ENCODE measurements at places on chromosomes 11 and 22. TPM values are rescaled to one million over a fixed set of nuclear protein-coding genes. Genes with fewer than 3 reads are reported as not detected.

- no peak overlapping the region for H3K27ac ChIP-seq
- H3K27me3 ChIP-seq, result no peaks in the 10 kb centered on the region
- no peak overlapping the region for H3K4me3 ChIP-seq
Measured at GRCh38 chr22:48635816-48636215, 1191.9 kb downstream of the BRD1 start.

DNA sequence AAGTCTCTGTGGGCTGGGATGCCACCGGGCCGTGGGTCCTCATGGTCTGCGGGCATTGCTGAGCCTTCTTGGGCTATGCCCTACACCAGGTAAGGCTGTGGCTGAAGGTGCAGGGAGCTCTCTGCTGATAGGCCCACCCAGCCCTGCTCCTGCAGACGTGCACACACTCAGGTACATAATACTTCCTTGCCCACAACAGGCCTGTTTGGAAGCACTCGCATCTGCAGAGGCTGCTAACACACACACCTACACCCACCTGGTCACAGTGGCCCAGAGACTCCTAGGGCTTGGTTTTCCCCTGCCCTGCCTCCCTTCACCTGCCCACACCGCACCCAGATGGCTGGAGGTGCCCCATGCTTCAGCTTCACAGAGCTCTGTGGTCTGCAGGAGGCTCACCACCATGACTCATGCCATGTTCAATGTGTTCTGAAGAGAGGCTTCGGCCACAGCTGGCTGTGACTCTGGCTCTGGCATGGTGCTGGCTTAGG lies 72.8 kb upstream of the KCNQ1OT1 start:
- H3K4me3 ChIP-seq, result no peak overlapping the region
- H3K27ac ChIP-seq, result no peak overlapping the region
- no peak for DNase-seq
- no peaks in the 10 kb centered on the region for H3K36me3 ChIP-seq

GRCh38 chr22:39965748-39966147 lies 5.6 kb downstream of the TMA7B start:
- H3K36me3 ChIP-seq, result peaks cover 21% of the 10 kb centered on the region
- DNase-seq, result no peak
- H3K27me3 ChIP-seq, result no peaks in the 10 kb centered on the region
- H3K27ac ChIP-seq, result peak overlapping the region; percentile 30
- no peak overlapping the region for H3K4me3 ChIP-seq
- peaks cover 25% of the 10 kb centered on the region for H3K4me1 ChIP-seq

DNA sequence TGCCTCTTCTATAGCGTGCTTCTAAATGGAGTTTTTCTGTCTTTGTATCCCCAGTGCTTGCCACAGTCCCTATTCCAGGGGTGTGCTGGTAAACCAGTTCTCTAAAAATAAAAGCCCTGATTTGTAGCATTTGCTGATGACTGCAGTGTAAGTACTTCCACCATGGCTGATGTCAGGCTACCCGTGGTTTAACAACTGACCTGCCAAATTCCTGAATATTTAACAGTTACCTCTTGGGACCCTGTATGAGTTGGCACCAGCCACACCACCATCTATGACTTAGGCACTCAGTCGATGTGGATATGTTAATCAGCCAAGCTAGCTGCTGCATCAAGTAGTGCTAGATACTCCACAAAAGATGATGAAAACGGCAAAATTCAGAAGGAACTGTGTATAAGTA lies 94.0 kb upstream of the MTNR1B start:
- no peak for DNase-seq
- no peaks in the 10 kb centered on the region for H3K4me1 ChIP-seq
- peaks cover 2% of the 10 kb centered on the region for H3K27me3 ChIP-seq

DNA sequence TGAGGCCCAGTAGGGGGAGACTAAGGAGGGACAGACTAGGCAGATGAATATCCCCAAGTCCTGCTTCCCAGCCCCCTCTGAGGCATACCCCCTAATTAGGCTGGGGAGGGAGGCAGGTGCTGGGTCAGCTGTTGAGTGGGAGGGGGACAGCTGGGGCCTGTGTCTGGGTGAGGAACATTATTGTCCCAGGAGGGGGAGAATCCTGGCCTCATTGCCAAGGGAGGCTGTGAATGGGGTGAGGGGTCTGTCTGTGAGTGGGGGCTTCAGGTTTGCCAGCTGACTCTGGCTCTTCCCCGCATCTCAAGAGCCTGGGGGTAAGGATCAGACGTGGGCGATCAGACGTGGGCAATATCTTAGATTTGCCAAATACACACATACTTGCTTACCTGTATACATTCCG lies 2.1 kb downstream of the INPPL1 start:
- no peaks in the 10 kb centered on the region for H3K27me3 ChIP-seq
- H3K4me1 ChIP-seq, result peaks cover 25% of the 10 kb centered on the region
- no peaks in the 10 kb centered on the region for H3K36me3 ChIP-seq
- no peak overlapping the region for H3K27ac ChIP-seq
- DNase-seq, result peak; percentile 38
- H3K4me3 ChIP-seq, result no peak overlapping the region

GRCh38 chr11:95674657-95675358 lies 114.8 kb downstream of the FAM76B start:
- H3K36me3 ChIP-seq, result no peaks in the 10 kb centered on the region
- peaks cover 12% of the 10 kb centered on the region for H3K27me3 ChIP-seq
- no peak overlapping the region for H3K27ac ChIP-seq
- no peak overlapping the region for H3K4me3 ChIP-seq
- H3K4me1 ChIP-seq, result peaks cover under 1% of the 10 kb centered on the region

GRCh38 chr11:9313648-9314290 lies 624 bp downstream of the TMEM41B start:
- H3K36me3 ChIP-seq, result no peaks in the 10 kb centered on the region
- no peak for DNase-seq
- H3K4me1 ChIP-seq, result peaks cover 35% of the 10 kb centered on the region
- peaks cover 10% of the 10 kb centered on the region for H3K27me3 ChIP-seq
- H3K4me3 ChIP-seq, result peak overlapping the region; percentile 93

GRCh38 chr11:1640076-1640946 lies 10.7 kb downstream of the KRTAP5-5 start:
- no peak overlapping the region for H3K27ac ChIP-seq
- H3K27me3 ChIP-seq, result peaks cover 16% of the 10 kb centered on the region
- peaks cover 3% of the 10 kb centered on the region for H3K4me1 ChIP-seq
- no peaks in the 10 kb centered on the region for H3K36me3 ChIP-seq

Gene VPREB1
- total RNA-seq, result not detected

- H3K36me3 ChIP-seq, result no peaks in the 10 kb centered on the region
- no peak for DNase-seq
- no peak overlapping the region for H3K4me3 ChIP-seq
- no peaks in the 10 kb centered on the region for H3K27me3 ChIP-seq
- H3K4me1 ChIP-seq, result peaks cover 27% of the 10 kb centered on the region
- peak overlapping the region; percentile 62 for H3K27ac ChIP-seq
Measured at GRCh38 chr11:75317446-75318122, 33.9 kb downstream of the ARRB1 start.

Gene ABTB2
- total RNA-seq, result 12.2 TPM

- no peak overlapping the region for H3K4me3 ChIP-seq
- H3K27ac ChIP-seq, result no peak overlapping the region
- H3K4me1 ChIP-seq, result no peaks in the 10 kb centered on the region
- H3K36me3 ChIP-seq, result peaks cover 9% of the 10 kb centered on the region
- no peaks in the 10 kb centered on the region for H3K27me3 ChIP-seq
- no peak for DNase-seq
Measured at GRCh38 chr11:40360206-40360798, 1099.2 kb downstream of the LRRC4C start.

DNA sequence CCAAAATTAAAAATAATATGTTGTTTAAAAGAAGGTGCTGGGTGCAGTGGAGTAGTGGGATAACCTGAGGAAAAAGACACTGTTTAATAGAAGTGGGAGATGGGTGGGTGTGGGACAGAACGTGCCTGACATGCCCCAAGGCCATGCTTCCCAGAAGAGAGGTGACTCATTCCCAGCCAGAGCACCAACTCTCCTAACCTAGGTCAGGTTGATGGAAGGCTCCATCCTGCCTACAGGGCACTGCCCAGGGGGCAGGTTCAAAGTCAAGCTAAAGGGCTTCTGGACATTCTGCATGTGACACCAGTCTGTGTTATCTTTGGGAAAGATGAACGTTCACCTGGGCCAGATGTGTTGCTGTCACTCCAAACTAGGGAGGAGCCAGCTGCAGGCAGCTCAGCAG lies 453.1 kb downstream of the SOX6 start:
- no peaks in the 10 kb centered on the region for H3K27me3 ChIP-seq
- no peaks in the 10 kb centered on the region for H3K36me3 ChIP-seq
- DNase-seq, result no peak
- H3K27ac ChIP-seq, result no peak overlapping the region

- no peaks in the 10 kb centered on the region for H3K27me3 ChIP-seq
- no peaks in the 10 kb centered on the region for H3K36me3 ChIP-seq
- no peak overlapping the region for H3K4me3 ChIP-seq
- DNase-seq, result no peak
Measured at GRCh38 chr11:103737747-103738146, 298.7 kb upstream of the DDI1 start.

Gene RAB39A
- 0.53 TPM for total RNA-seq

DNA sequence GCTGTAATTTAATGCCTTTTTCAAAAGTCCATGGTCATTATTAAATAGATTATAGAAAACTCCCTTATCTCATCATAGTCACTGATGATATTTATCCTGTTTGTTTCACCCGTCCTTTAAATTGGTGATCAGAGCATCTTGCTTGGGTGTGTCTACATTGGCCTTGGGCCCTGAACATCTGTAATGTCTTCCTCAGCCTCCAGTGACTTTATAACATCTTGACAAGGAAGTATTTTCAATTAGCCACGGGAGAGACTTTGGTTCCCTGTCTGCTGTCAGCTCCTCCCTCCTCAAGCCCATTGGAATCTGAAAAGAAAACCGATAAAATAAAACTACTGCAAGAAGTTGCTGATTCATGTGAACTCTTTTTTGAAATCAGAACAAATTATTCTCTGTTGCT lies 116.9 kb upstream of the TTC12 start:
- H3K27ac ChIP-seq, result no peak overlapping the region
- no peak overlapping the region for H3K4me3 ChIP-seq
- no peak for DNase-seq
- no peaks in the 10 kb centered on the region for H3K36me3 ChIP-seq
- H3K4me1 ChIP-seq, result peaks cover 26% of the 10 kb centered on the region

DNA sequence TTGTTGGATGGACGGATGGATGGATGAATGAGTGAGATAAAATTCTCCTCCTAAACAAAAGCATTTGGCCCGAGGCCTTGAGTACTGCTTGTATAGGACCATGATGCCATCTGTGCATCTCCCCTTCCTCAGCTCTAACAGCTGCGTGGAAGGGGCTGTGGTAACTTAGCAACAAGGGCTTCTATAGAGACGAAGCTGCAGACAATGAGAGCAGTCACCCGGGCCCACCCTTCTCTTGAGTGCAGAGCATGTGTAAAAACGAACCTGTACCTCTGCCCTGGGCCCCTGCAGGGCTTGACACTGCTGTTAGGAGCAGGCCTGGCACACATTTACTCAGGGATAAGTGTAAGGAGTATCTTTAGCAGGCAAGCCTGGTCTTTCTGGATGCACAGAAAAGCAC lies 391.5 kb downstream of the CADM1 start:
- no peaks in the 10 kb centered on the region for H3K36me3 ChIP-seq
- H3K27me3 ChIP-seq, result peaks cover 8% of the 10 kb centered on the region
- no peak overlapping the region for H3K4me3 ChIP-seq
- no peak overlapping the region for H3K27ac ChIP-seq
- H3K4me1 ChIP-seq, result no peaks in the 10 kb centered on the region

Gene FAM180B
- 0.31 TPM for total RNA-seq

Gene SCT
- total RNA-seq, result not detected

Gene SYCE3
- not detected for total RNA-seq

Gene TRIM49
- not detected for total RNA-seq

GRCh38 chr11:94774345-94774744 lies 6.2 kb downstream of the AMOTL1 start:
- no peaks in the 10 kb centered on the region for H3K36me3 ChIP-seq
- H3K27ac ChIP-seq, result no peak overlapping the region

- no peaks in the 10 kb centered on the region for H3K36me3 ChIP-seq
- no peak overlapping the region for H3K4me3 ChIP-seq
- no peak overlapping the region for H3K27ac ChIP-seq
- H3K4me1 ChIP-seq, result no peaks in the 10 kb centered on the region
Measured at GRCh38 chr11:19258641-19259230, 18.0 kb upstream of the E2F8 start.

DNA sequence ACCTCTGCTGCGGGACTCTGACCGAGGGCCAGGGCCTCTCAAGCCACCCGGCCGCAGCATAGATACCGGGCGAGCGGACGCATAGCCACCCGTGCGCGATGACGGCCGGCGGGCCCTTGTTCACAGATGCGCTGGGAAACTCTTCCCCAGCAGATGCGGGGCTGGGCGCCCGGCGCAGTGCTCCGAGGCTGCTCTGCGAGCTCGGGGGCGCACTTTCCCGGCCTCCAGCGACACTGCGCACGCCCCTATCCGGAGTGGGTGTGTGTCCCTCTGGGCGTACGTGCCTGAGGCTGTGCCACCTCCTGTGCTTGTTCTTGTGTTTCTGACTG lies 104.7 kb upstream of the E2F8 start:
- H3K27me3 ChIP-seq, result peaks cover 54% of the 10 kb centered on the region
- H3K27ac ChIP-seq, result no peak overlapping the region
- H3K4me1 ChIP-seq, result peaks cover 6% of the 10 kb centered on the region
- H3K4me3 ChIP-seq, result peak overlapping the region; percentile 5
- H3K36me3 ChIP-seq, result no peaks in the 10 kb centered on the region

DNA sequence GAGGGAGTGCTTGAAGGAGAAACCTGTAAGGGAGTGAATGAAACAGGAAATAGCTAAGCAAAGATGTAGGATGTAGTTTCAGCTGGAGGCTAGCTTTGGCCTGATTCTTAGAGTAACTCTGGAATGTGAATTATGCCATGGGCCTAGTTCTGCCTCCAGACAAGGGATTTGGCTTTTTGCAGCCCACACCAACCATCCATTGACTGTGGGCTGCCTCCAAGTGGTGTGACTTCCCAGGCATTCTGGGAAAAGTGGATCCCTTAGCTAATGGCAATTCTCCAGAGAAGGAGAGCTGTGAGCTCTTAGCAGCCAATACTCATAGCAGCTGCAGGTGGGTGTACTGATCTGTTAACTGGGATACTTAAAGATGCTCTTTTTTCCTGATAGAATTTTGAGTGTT lies 2.0 kb upstream of the OR9I1 start:
- no peak for DNase-seq
- no peak overlapping the region for H3K27ac ChIP-seq
- no peaks in the 10 kb centered on the region for H3K36me3 ChIP-seq
- no peak overlapping the region for H3K4me3 ChIP-seq
- peaks cover 12% of the 10 kb centered on the region for H3K27me3 ChIP-seq

GRCh38 chr22:17871726-17872458 lies 97.6 kb upstream of the BID start:
- no peaks in the 10 kb centered on the region for H3K4me1 ChIP-seq
- H3K27ac ChIP-seq, result no peak overlapping the region
- H3K4me3 ChIP-seq, result no peak overlapping the region
- peaks cover 7% of the 10 kb centered on the region for H3K36me3 ChIP-seq

DNA sequence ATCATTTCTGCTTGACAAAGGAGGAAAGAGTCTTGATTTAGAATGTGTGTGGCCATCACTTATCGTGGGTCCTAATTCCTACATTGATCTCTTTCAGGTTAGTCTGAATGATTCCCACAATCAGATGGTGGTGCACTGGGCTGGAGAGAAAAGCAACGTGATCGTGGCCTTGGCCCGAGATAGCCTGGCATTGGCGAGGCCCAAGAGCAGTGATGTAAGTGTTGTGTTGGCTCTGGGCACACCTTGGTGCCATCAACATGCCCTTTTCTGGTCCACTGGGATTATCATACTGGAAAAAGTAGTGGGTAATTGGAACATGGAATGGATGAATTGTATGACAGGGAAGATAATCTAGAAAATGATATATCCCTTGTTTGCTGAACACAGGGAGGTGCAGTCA lies 17.1 kb upstream of the SORL1-AS1 start:
- no peak for DNase-seq
- peaks cover 6% of the 10 kb centered on the region for H3K36me3 ChIP-seq
- H3K27ac ChIP-seq, result peak overlapping the region; percentile 92
- H3K4me3 ChIP-seq, result no peak overlapping the region

Gene MYRF
- 3.7 TPM for total RNA-seq

- H3K27ac ChIP-seq, result no peak overlapping the region
- no peak overlapping the region for H3K4me3 ChIP-seq
- no peaks in the 10 kb centered on the region for H3K27me3 ChIP-seq
- H3K36me3 ChIP-seq, result no peaks in the 10 kb centered on the region
- H3K4me1 ChIP-seq, result peaks cover 3% of the 10 kb centered on the region
Measured at GRCh38 chr22:19060356-19061009, 61.7 kb downstream of the DGCR2 start.
